ENCODE measurements at places on chromosomes 12 and 14.

DNA sequence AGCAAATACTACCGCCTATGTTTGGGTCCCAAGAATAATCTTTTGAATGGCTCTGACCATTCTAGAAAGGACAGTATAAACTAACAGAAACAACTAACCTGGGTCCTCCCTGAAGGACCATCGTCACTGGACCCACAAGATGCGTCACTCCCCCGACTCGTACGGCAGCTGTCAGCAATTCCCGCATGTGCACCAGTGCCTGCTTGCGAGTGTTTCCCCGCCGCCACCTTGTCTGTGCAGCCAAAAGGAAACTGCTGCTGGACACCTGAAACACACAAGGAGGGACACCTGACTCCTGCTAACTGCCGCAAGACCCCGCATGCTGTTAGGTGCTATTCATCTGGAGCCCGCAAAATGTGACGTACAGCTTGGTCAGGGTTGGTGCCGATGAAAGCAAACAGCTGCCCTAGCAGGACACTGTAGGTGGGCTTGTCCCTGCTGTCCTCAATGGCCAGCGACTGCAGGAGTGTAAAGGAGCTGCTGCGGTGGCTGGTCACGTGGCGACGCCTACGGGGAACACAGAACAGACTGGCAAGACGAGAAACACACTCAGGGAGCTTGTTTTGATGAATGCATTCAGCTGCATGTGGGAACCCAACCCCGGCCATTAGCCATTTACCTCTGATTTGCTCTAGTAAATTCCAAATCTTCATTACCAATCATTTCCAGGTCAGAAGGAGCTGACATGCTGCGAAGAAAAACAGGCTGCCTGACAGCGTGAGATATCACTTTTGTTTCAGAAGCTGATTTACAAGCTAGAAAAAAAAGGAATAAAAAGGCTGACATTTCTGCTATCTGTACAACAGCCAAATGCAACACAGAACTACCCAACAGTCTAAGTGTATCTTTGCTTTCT, 118.1 kb downstream of the TRAFD1 start:
- DNase-seq: no peak

DNA sequence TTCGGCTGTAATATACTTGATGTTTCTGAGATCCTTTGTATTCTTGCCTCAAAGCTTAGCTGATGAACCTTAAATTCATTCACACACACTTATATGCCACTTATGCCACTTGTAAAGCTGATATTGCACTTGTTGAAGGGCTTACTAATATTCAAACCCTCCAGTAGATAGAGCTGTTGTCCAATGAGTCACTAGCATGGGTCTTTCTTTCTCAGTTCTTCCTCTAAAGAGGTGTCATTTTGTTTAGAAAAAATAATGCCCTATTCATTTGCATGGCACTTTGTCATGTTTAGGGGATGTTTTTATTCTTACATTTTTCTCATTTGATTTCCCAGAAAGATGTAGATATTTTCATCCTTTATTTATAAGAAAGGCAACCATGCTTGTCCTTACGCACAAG, 56.4 kb downstream of the MON2 start:
- DNase-seq: no peak

DNA sequence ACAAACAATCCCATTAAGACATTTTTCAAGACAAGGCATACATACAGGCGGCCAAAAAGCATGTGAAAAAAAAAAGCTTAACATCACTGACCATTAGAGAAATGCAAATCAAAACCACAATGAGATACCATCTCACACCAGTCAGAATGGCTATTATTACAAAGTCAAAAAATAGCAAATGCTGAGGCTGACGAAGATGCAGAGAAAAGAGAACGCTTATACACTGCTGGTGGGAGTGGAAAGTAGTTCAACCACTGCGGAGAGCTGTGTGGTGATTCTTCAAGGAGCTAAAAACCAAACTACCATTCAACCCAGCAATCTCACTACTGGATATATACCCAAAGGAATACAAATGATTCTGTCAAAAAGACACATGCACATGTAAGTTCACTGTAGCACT, 216.7 kb downstream of the FOXG1 start:
- DNase-seq: no peak

DNA sequence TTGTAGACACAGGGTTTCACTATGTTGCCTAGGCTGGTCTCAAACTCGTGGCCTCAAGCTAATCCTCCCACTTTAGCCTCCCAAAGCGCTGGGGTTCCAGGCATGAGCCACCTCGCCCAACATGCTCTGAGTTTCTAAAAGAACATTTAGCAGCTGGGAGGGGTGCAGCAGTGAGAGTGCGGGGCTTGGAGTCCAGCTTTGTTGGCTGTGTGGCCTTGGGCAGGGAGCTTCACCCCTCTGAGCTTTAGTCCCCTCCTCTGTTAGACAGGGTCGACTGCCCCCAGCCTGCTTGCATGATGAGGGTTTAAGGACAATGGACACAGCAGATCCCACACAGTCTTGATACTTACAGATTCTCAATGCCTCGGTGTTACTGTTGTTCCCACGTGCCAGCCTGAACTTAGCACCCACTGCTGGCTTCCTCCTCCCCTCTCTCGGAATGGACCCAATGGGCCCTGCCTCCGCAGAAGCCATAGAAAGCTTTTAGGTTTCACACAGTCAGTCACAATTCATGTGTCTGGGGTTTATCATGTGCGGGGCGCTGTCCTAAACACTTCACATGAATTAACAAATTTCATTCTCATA, 54.6 kb downstream of the PSMA6 start:
- DNase-seq: no peak

DNA sequence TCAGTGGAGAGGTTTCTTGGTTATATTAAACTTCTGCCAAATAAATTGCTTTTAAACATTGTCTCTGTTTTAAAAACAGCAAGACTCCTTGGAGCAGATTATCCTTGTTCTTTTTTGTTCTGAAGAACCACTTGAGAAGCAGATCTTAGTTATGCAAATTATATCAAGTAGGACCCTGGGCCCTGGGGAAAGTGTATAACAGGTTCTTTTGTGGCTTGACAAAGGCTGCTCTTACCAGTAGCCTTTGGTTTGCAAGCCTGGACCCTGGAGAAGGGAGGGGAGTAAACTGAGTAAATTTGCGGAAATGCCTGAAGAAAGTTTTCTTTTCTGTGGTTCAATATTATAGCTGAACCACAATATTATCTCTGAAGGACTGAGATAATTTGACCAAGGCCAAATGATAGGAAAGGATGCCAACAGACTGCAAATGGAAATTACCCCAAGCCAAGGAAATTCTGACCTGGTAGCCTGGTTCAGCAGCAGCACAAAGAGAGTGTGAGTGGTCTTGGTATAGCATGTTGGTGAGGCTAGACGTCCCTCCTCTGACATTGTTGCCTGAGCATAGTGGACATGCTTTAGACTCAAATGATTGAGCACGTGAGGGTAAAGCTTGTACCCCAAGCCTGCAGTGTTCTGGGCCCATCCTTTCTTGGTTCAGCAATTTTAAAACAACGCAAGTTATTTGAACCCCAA, 30.4 kb upstream of the SIX1 start:
- no peak for DNase-seq

GRCh38 chr12:88623777-88624548, 43.7 kb upstream of the KITLG start:
- DNase-seq: no peak

DNA sequence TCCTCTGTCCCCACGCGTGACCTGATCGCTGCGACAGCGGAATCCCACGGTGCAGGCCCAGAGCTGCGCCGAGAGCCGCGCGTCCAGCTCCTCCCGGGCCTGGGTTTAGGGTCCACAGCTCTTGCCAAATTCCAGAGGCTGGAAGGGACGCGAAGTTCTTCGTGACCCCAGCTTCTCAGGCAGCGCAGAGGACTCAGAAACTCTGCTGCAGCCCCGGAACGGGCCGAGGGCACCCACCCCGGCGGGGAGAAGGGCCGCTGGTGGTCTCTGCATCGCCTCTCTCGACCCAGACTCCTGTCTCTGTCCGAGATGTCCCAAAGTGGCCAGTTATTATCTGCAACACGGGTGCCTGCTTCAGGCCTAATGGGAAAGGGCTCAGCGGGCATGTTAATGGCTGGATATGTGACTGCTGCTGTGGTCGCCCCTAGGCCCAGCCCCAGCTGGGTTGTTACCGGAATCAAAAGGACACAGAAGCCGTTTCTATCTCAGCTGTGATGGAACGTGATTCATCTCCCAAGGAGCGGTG, 236.4 kb downstream of the VRK1 start:
- no peak for DNase-seq

GRCh38 chr12:89517720-89518119, 6.9 kb downstream of the GALNT4 start:
- DNase-seq: no peak

GRCh38 chr12:126915309-126915708, 1351.7 kb upstream of the TMEM132C start:
- no peak for DNase-seq

DNA sequence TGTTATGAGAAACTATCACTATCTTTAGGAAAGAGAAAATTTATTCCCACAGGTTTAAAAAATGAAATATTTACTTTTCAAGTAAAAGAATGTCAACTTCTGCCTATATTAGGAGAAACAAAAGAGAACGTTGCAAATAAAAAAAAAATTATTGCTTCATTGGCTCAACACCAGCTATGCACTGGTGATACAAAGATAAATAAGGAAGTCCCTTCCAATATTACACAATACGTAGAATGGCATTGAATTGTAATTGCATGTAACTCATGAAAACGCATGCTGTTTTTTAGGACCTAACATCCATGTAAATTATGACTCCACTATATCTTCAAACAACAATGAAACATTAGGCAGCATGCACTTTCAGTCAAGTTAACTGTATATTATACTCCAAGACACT, 56.4 kb upstream of the RERGL start:
- no peak for DNase-seq

DNA sequence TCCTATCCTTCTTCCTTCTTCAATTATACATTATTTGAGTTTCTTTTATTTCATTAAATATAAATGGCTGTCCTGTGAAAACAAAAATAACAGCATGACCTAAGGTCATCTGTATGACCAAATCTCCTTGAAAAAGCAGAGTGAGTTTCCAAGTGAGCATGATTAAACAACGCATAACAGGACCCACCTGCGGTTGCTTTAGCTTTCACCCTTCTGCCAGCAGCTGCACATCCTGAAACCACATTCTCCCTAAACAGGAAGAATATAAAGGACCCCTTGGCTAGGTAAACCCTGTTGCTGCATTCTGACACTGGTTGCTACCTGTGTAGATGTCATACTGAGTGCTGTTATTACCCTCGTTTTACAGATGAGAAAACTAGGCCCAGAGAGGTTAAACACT, 42.8 kb upstream of the CPM start:
- DNase-seq: no peak

GRCh38 chr12:55718624-55719275, 1.4 kb upstream of the RDH5 start:
- no peak for DNase-seq

DNA sequence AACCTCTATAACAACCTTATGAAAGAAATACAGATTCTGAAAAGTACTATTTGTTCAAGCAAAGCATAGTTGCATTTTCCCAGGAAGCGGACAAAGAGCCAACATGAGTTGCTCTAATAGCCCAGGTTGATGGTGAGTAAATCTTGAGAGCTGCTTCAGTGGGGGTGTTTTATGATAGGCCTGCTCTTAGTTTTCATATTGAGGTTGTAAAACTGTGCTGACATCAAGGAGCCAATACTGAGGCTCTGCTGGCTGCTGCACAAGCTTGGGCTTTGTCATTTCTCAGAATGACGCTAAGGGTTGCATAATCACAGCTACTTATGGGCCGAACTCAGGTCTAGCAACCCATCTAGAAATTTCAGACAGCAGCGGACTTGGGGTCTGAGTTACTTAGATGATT, 11.5 kb downstream of the TBC1D30 start:
- DNase-seq: no peak

- no peak for DNase-seq
Measured at GRCh38 chr12:113396828-113397496, 6.7 kb downstream of the SDS start.

DNA sequence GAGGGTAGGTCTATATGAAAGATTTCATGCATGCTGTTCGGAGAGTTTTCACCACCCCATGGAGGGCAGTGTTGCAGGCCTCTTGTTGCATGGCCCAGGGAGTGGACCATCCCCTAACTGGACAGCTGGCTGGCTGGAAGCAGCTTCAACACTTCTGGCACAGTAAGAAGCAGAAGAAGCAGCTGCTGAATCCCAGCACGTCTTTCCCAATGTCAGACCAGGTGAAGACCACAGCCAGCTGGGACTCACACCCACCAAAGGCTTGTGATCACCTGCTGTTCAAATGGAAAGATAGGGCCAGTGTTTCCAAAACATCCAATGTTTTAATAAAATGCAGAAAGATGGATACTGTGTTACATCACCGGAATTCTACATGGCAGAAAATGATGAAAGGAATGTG, 1423.6 kb downstream of the AACS start:
- no peak for DNase-seq

- DNase-seq: no peak
Measured at GRCh38 chr12:9169979-9170634, 38.1 kb downstream of the PZP start.

DNA sequence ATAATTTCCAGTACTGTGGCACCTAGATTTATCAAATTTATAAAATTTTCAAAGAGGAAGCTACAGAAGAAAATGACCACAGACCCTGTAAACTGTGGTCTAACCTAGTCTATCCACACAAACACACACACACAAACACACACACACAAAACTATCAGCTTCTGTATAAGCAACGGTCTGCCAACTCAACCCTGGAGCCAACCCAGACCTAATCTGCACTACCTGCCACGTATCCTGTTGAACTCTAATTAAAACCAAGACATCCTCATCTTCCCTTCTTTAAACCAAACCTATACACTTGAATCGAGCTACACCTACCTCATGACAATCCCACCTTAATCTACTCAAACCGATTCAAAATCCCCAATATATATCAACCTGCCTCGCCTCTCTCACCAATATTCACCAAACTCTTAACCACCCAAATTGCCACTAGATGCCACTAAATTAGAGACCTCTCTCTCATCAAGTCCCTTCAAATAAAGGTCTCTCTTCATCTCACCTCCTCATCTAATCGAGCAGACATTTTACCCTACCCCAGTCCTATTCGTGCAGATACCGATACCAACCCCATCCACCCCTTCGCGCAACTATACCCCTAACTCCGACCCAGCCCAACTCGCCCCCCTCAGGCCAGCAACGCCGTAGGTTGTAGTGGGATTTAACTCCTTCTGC, 808 bp downstream of the ACIN1 start:
- peak; percentile 53 for DNase-seq

DNA sequence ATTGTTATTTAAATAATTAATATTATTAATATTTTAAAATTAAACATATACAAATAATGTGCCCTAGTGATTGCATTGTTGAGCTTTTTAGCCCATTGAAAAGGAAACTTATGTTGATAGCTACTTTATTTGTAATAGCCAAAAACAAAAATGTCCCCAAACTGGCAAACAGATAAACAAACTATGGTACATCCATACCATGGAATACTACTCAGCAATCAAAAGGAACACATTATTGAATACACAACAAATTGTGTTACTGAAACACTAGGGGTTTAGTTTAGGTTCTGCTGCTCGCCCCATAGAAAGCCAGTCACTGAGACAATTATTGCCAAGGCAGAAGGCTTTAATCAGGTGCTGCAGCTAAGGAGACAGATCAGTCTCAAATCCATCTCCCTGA, 239.7 kb upstream of the KITLG start:
- DNase-seq: no peak

- DNase-seq: no peak
Measured at GRCh38 chr12:114328292-114328691, 77.7 kb downstream of the TBX5 start.

Data from lower leg skin (tissue), 4 donors.